ENCODE measurements at places on chromosomes 1 and 21.

GRCh38 chr1:229778794-229779193 lies 152.7 kb downstream of the URB2 start:
- DNase-seq, result no peak

- DNase-seq, result no peak
These were observed 85.1 kb downstream of the STUM start for GRCh38 chr1:226633541-226634165.

GRCh38 chr1:161153682-161154337 lies at the start of gene UFC1:
Gene UFC1, plus strand, starts transcription at chr1:161153978. Its CDS starts 20 bp downstream, at chr1:161153998.
- peak; percentile 58 for DNase-seq

- peak; percentile 7 for DNase-seq
These were observed 8.6 kb upstream of the ACTRT2 start for GRCh38 chr1:3012456-3013291.

DNA sequence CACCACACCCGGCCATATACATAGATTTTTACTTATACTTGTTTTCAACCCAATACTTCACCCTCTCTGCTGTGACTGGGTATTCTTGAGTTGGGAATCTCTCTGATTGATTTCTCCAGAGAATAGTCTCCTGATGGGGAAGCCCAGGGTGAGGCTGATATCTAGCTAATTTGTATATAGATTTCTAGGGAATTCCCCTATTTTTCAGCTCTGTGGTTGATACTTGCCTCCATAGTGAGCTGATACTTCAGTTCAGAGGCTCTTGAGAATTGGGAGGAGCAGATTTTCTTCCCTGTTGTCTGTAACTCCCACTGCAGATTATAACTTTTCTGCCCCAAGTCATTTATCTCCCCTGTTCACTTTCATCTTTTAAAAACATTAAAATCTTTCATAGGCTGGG lies 14.5 kb upstream of the SH3BGRL3 start:
- no peak for DNase-seq

DNA sequence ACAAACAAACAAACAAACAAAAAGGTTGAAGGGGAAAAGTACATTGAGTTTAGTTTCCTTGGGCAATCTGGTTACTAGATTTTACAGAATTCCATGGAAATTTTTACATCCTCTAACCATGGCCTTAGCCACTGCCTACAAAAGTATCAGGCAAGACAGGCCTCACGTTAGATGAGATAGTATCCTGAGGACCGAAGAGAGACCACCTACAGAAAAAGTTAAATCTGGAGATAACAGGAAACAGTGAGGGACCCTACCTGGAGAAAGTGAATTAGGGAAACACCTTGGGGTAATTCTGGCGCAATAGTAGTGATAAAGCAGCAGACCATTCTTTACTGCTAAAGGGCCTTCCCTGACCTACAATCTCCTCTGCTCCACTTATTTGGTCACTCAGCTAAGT lies 8.7 kb downstream of the RAB29 start:
- DNase-seq, result no peak

- no peak for DNase-seq
These were observed 8.4 kb downstream of the MX2 start for GRCh38 chr21:41369920-41370839.

- DNase-seq, result no peak
These were observed 174.7 kb downstream of the LBR start for GRCh38 chr1:225253173-225253572.

GRCh38 chr1:30045304-30046090 lies 677.9 kb downstream of the MATN1 start:
- no peak for DNase-seq

DNA sequence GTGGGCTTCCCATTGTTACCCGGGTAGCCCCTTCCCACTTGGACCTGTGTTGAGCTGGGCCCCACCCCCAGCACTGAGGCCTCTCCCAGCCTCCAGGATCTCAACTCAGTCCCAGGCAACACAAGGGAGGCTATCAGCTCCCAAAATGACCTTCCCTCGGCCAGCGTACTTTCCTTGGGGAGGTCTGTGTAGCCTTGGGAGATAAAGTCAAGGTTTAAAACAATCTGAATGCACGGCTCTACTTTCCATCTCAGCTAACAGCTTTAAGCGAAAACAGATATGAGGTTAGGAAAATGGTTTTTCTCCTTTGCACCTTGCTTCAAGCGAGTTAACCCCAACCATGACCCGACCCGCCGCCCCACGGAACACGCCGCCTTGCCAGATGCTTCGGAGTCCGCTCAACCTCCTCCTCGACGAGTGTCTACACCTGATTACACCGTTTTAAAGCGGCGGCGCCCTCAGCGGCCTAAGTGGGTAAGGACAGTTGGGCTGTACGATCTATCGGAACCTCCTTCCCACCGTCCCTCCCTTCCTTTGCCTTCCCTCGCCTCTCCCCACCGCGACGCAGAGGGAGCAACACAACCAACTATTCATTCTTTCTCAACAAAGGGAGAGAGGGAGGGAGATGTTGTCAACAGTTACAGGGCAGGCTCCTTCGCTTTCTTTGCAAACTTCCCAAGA lies 1.1 kb downstream of the BCAR3 start:
- DNase-seq, result no peak

DNA sequence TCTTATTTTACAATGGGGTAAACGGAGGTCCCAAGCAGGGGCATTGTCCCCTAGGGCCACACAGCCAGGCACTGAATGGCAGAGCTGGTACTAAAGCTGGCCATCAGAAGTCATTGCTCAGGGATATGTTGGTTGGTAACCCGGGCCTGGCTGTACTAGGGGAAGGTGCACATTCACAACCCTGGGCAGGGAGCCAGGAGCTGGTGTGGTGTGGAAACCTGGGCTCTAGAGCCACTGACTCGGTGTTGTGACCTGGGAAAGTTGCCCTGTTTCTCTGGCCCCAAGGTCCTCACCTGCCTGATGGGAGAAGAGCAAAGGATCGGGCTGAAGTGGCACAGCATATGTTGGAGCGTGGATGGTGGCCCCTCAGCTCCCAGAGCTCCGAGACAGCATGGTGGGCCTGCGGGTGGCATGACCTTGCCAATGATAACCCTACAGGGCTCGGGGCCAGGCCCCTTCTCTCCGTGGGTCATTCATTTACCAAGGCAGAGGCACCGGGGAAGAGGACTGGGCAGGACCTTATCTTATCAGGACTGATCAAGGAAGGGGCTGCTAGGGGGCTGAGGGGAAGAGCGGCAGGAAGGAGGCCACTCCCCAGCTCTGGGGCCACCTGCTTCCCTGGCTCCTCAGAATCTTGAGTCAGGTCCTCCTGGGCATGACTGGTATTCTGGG lies 274.1 kb downstream of the TRABD2B start:
- DNase-seq, result no peak

DNA sequence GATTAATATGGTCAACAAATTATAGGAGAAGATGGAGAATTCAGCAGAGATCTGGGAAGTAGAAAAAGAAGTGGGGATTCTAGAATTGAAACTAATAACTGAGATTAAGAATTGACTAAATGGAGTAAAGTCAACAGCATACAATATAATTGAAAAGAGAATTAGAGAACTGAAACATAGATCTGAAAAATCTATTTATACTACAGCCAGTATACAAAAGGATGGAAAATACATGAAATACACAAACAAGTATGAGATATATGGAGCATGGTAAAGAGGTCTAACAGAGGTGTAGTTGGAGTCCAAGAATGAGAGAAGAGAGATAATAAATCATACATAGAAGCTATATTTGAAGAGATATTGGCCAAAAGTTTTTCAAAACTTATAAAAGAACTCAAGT lies 235.2 kb downstream of the FGGY start:
- no peak for DNase-seq

- DNase-seq, result no peak
These were observed 26.2 kb downstream of the UMODL1 start for GRCh38 chr21:42097274-42097673.

GRCh38 chr21:45873866-45874265 lies 107.7 kb upstream of the COL6A1 start:
- no peak for DNase-seq

DNA sequence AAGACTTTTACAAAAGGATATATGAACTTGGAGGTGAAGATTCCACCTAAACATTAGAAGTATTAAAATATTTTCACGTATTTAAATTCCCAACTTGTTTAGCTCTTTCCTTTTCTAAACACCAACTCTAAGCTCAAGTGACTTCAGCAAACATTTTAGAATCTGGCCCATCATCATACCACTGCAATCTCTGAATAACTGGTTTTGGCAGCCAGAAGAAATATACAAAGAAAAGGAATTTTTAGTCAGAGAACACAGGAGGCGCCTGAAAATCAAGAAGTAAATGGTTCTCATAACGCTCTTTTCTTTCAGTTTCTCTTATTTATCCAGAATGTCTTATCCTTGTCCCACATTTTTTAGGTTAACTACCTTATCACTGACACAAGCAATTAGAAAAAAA lies 10.4 kb downstream of the TAF1A start:
- DNase-seq, result no peak

GRCh38 chr1:116855773-116856201 lies 53.9 kb upstream of the PTGFRN start:
- no peak for DNase-seq

GRCh38 chr21:36532769-36533467 lies 53.0 kb upstream of the CLDN14 start:
- no peak for DNase-seq

DNA sequence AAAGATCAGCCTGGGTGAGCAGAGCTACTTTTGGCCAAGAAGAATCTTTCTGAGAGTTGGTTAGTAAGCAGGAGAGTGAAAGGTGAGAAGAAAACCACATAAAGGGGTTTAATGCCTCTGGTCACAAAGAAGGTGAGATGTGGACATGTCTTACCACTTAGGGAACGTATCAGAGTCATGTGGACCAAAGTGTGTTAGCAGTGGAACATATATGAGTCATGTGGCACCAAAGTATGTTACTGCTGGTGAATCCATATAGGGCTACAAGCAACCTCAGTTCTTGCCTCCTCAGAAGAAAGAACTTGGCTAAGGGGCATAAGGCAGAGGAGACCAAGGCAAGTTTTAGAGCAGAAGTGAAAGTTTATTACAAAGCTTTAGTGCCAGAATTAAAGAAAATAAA lies 411.6 kb upstream of the NEGR1 start:
- DNase-seq, result no peak

DNA sequence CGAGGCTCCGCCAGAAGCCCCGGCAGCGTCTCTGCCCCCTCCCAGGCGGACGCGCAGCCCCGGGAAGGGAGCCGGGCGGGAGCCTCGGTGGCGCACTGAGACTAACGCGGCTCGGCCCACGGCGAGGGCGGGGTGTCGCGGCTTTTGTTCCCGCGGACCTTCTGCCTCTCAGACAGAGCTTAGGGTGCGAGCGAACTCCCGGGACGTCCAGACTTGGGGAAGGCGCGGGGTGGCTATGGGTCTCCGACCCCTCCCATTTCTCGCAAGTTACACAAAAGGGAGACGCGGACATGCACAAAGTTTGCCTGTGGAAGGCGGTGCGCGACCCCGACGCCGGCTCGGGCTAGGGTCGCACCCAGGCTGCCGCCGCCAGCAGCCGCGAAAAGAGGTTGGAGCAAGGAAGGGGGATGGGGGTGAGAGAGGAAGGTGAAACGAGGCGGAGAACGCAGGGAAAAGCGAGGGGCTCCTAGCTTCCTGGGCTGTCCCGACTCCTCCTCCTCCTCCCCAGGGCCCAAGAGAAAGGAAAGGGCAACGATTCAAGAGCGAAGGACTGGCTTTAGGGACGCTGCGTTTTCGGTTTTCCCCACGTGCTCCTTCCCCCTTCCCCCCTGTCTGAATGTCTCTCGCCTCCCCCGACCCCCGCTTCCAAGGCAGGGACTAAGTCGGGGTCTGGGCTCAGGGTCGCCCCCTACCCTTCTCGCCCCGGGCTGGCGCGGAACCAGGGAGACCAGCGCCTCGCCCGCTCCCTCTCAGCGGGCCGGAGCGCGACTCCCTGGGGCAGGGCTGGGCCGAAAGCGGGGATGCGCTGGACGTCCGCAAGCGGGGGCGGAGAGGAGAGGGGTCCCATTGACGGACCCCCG lies 729 bp downstream of the APP start:
- DNase-seq, result no peak

GRCh38 chr1:234272656-234273312 lies 100.5 kb upstream of the COA6 start:
- no peak for DNase-seq

DNA sequence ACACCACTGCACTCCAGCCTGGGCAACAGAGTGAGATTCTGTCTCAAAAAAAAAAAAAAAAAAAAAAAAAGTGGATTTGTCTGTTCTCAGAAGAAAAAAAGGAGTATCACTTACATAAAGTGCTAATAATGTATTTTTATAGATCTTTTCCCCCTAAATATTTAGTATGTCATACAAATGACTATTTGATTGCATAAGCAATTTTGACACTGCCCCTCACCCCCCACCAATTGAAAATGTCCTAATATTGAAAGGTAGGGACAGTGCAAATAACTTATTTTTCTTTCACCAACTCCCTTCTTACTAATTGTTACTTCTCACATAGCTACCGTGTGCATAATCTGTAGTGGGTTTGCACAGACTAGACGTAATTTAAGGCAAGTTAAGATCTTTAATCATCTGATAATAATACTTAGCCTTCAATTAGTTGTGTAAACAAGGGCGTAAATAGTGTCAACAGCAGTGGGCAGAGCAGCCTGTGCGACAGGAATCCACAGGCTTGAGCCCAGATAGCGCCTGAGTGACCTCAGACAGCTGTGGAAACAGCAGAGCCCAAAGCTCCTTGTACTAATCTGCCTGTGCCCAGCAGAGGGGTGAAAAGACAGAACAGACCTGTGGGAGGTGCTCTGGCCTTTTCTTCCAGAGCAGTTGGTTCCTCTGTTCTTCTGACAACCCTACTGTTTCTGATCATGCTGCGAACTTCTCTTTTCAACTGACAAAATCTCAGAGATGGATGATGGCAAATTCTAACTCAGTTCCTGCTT lies 4.5 kb upstream of the IER5 start:
- DNase-seq, result no peak

DNA sequence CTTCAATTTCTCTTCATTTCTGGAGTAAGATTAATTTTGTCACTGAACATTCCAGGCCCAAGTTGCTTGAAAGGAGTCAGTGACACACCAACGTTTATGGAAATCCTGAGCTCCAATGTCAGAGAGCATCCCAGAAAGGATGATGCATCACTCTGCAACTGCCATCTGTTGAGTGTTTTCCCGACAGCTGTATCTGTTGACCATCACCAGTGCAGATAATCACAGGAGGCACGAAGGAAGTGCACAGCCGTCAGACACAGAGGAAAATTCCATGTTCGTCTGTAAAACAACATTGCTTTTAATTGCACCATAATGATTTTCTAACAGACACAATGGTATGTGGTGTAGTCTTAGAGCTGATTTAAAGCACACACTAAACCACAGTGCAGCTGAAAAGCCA lies 376.7 kb upstream of the ADGRL2 start:
- no peak for DNase-seq

GRCh38 chr1:204441558-204441957 lies 29.9 kb upstream of the PPP1R15B start:
- no peak for DNase-seq

DNA sequence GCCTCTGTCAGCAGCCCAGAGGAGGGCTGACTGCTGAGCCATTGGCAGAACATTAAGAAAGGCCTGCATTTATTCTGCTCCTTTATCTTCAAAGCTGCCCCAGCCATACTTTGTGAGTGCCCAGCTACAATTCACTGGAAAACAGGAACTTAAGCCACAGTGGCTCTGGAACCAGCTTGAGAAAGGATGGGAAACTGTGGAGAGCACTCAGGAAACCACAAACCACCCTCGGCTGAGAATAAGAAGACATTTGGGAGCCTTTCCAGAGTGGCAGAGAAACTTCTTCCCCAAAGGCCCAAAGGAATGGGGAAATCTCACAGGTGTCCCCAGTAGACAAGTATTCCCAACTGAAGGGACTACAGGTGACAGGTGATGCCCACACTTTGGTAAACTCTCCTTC lies 1.8 kb downstream of the LAMB3 start:
- no peak for DNase-seq

Data from stimulated activated CD8-positive, alpha-beta memory T cell treated with anti-CD3 and anti-CD28 coated beads, Interleukin-7, amount 100 ng/mL, for 1 hour (primary cell).